ENCODE measurements at places on chromosomes 2 and 18. TPM values are rescaled to one million over a fixed set of nuclear protein-coding genes. Genes with fewer than 3 reads are reported as not detected.
A peak's percentile ranks its signal among the peaks of the same experiment; 100 is the strongest.

GAREM2 gene
- 4.9 TPM for total RNA-seq

ABCG8 gene
- total RNA-seq = not detected

NEU2 gene
- total RNA-seq = not detected

SANBR gene
- 7.0 TPM for total RNA-seq

ARL4C gene
- 214 TPM for total RNA-seq

- H3K36me3 ChIP-seq = peaks cover 1% of the 10 kb centered on the region
- no peak for DNase-seq
- H3K27ac ChIP-seq = peak overlapping the region; percentile 73
Measured at GRCh38 chr2:68719912-68720311, 14.7 kb upstream of the ARHGAP25 start.

DNA sequence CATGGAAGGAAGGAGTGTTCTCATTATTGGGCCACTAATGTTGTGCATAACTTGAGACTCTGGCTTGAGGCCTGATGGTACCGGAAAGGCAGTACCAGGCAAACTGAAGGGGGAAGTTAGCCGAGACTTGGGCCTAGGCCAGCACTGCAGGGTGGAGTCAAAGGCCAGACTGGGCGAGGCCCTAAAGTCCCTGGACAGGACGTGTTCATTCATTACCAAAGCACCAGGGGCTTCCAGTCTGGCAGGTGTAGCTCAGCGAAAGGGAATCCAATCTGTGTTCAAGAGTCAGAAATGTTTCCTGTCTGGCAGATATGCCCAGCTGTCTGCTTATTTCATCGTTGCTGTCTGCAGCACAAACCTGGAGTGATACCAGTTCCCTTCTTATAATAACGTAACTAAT, 4.7 kb upstream of the ITSN2 start:
- H3K27me3 ChIP-seq = peaks cover 3% of the 10 kb centered on the region
- DNase-seq = no peak
- H3K36me3 ChIP-seq = no peaks in the 10 kb centered on the region
- H3K27ac ChIP-seq = no peak overlapping the region

DNA sequence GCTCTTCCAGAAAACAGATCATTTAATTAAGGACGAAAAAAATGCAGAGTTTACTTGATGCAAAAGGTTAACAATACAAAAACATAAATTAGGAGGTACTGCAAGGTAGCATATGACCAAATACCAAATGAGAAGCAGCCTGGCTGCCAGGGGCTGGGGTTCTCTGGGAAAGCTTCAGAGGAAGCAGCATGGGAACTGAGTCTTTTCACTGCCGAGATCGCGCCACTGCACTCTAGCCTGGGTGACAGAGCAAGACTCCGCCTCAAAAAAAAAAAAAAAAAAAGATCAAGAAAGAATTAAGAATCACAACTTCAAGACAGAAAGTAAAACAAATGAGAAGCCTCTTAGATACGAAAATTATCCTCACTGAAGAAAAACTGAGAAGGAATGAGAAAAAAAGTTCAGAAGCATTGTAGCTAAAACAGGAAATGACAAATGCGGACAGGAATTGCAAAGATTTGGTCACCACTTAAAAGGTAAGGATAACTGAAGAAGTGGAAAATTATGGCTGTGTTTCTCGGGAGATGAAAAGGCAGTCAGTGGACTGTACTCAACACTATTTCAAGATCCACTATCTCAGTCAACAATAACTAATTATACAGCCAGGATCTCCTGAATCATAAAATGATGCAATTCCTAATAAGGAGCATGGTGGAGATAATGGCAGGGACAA, 4.3 kb downstream of the SEPTIN10 start:
- no peak overlapping the region for H3K27ac ChIP-seq
- H3K27me3 ChIP-seq = peaks cover 62% of the 10 kb centered on the region
- peaks cover 8% of the 10 kb centered on the region for H3K4me1 ChIP-seq
- no peak for DNase-seq
- no peak overlapping the region for H3K4me3 ChIP-seq
- peaks cover 2% of the 10 kb centered on the region for H3K36me3 ChIP-seq

DNA sequence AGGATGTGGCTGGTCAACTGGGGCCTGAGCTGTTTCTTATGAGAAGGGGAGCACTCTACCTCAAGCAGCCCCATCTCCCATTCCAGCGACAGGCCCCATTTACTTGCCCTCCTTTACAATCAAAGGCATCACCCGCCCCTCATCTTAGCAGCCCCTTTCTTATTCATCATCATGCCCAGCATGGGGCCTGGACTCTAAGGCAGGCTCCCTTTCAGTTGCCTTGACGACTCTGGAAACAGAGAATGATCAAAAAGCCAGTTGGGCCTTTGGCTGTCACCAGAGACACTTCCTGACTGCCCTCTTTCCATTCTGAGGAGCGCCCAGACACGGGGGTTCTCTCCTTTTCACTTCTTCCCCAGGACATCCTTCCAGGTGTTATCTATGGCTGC, 11.2 kb downstream of the CELF4 start:
- H3K27me3 ChIP-seq = peaks cover 5% of the 10 kb centered on the region
- H3K4me3 ChIP-seq = no peak overlapping the region
- H3K27ac ChIP-seq = no peak overlapping the region
- no peaks in the 10 kb centered on the region for H3K36me3 ChIP-seq
- H3K4me1 ChIP-seq = no peaks in the 10 kb centered on the region

DNA sequence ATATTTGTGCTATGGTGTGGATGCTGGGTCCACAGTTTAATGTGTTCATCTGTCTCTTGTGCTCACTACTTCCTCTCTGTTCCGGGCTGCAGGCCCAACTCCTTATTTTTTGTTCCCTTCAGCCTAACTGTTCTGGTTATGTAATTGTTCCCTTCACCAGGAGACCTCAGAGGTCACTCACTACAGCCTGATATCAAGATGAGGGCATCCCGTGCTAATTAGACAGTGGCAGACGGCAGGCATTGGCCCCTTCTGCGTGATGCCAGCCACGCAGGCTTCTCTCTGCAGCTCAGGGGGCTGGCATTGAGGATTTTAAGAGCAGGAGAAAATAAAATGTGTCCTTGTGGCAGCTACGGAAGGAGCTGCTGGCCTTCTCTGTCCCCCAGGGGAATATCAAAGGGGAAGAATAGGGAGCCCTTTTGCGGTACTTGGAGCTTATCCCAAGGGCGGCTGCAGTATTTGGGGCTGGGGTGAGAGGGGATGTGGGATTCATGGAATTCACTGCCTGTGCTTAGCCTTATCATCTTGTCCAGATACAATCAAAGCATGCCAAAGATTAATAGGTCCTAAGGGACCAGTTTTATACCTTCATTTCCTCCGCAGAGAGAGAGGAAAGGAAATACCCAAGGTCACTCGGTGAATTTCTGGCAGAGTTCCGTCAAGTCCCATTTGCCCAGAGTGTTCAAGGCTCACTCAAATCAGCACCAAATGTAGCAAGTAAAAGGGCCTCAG, 53.3 kb upstream of the TRIB2 start:
- H3K27me3 ChIP-seq = peaks cover 2% of the 10 kb centered on the region
- H3K4me3 ChIP-seq = no peak overlapping the region
- peaks cover 8% of the 10 kb centered on the region for H3K36me3 ChIP-seq
- H3K27ac ChIP-seq = no peak overlapping the region
- H3K4me1 ChIP-seq = no peaks in the 10 kb centered on the region

DNA sequence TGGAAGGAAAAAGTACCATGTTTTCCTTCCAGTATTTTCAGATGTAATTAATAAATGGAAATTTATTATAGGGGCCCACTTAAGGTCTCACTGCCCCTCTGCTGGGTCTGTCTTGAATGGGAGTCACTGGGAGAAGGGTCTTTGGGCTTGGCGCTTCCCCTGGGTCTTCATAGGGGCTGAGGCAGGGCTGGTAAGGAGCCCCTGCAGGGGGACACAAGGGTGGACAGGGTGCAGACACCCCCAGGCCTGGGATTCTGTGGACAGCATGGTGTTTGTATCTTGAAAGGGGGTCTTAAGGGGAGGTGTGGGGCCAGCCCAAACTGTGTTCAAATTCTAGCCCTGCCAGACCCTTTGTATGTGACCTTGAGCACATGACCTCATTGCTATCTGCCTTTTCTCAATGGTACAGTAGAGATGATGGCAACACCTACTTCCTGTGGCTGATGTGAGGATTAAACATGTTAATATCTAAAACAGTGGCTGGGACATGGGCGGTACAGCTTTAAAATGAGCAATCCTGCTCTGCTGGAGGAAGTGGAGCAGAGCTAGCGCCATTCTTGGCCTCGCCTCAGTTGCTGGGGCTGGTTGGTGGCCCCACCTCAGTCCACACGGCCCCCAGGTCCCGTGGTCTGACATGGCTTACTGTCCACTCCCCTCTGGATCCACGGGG, 71.6 kb downstream of the GNAL start:
- no peak for DNase-seq
- H3K27me3 ChIP-seq = peaks cover 3% of the 10 kb centered on the region
- H3K4me1 ChIP-seq = no peaks in the 10 kb centered on the region
- H3K4me3 ChIP-seq = no peak overlapping the region
- H3K27ac ChIP-seq = no peak overlapping the region
- H3K36me3 ChIP-seq = no peaks in the 10 kb centered on the region

GRCh38 chr18:48065601-48065995, 135.1 kb upstream of the SMAD2 start:
- no peak overlapping the region for H3K4me3 ChIP-seq
- no peaks in the 10 kb centered on the region for H3K4me1 ChIP-seq
- H3K27me3 ChIP-seq = peaks cover 7% of the 10 kb centered on the region

DNA sequence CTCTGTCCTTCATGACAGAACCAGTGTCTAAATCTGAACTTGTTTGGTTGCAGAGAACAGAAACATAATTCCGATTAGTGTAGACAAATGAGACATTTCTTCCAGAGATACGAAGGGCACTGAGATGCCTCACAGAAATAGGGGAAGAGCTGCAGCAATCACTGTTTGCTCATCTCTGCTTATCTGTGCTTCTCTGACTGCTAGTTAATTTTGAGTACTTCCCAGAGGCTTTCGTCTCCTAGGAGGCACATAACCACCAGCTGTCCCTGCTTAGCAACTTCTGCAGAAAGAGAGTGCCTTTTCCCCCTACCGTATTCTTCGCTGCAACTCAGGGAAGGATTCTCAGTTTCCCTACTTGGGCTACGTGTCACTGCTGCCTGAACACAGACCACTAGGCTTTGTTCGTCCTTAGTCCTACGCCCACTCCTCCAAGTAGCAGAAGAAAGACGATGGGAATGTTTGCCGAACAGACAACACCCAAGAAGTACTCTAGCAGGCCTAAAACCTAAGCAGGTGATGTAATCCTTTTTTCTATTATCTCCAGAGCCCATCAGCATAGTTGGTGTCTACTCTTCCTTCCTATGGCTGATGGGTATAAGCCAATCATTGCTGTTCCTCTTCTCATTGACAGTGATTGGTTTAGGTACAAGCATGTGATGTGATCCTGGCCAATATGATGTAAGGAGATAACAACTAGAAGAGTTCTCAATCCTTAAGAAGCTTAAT, 63.6 kb downstream of the TNP1 start:
- no peak overlapping the region for H3K27ac ChIP-seq
- H3K27me3 ChIP-seq = peaks cover 6% of the 10 kb centered on the region
- DNase-seq = no peak
- H3K36me3 ChIP-seq = no peaks in the 10 kb centered on the region

DNA sequence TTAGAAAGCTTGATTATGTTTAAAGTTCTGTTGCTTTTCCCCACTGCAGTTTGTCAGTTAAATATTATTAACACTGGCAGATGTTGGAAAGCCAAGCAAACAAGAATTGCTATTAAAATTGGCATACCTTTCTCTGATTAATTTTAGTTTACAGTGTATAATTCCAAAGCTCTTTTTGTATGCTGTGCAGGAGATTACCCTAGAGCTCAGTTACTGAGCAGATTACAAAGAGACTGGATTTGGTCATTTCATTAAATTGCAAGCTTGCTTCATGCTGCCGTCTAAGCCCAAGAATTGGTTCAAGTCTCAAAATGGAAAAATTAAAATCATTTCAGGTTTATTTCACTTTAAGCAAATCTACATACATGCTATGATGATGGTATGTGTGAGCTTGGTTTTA, 2.3 kb downstream of the ASAP2 start:
- H3K27ac ChIP-seq = no peak overlapping the region
- no peaks in the 10 kb centered on the region for H3K36me3 ChIP-seq
- H3K4me1 ChIP-seq = peaks cover 2% of the 10 kb centered on the region
- no peak for DNase-seq
- no peak overlapping the region for H3K4me3 ChIP-seq

DNA sequence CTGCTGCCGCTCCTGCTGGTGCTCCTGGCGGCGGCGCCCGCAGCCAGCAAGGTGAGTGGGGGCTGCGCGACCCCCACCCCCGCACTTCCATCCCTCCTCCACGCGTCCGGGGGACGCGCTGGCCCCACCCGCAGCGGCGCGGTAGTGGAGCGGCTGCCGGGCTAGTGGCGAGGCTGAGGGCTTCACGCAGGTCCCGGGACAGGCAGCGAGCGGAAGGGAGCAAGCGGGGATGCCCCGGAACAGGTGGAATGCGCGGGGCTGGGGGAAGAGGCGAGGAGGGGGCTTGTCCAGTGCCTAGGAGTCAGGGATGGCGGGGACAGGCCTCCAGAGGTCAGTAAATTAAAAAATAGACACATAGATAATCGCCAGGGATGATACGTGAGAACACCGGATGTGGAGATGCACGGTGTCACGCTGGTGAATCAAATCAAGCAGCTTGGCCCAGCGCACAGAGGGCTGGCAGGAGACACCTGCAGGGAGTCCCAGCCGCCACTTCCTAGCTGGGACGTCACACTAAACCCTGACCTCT, 403 bp downstream of the COL4A3 start:
- no peaks in the 10 kb centered on the region for H3K36me3 ChIP-seq
- no peak overlapping the region for H3K27ac ChIP-seq
- peaks cover 2% of the 10 kb centered on the region for H3K4me1 ChIP-seq
- DNase-seq = peak; percentile 47
- H3K27me3 ChIP-seq = peaks cover 49% of the 10 kb centered on the region

- no peaks in the 10 kb centered on the region for H3K27me3 ChIP-seq
- H3K27ac ChIP-seq = no peak overlapping the region
- H3K4me1 ChIP-seq = peaks cover 21% of the 10 kb centered on the region
- no peak overlapping the region for H3K4me3 ChIP-seq
Measured at GRCh38 chr2:189291460-189291859, 111.9 kb upstream of the COL5A2 start.

- no peak overlapping the region for H3K4me3 ChIP-seq
- no peaks in the 10 kb centered on the region for H3K4me1 ChIP-seq
- H3K36me3 ChIP-seq = no peaks in the 10 kb centered on the region
- H3K27me3 ChIP-seq = no peaks in the 10 kb centered on the region
- no peak for DNase-seq
Measured at GRCh38 chr18:27707201-27707600, 469.7 kb downstream of the CDH2 start.

- no peaks in the 10 kb centered on the region for H3K4me1 ChIP-seq
- H3K36me3 ChIP-seq = no peaks in the 10 kb centered on the region
- H3K27me3 ChIP-seq = peaks cover 4% of the 10 kb centered on the region
- H3K4me3 ChIP-seq = no peak overlapping the region
Measured at GRCh38 chr2:165434865-165435496, 34.5 kb upstream of the CSRNP3 start.

- H3K36me3 ChIP-seq = no peaks in the 10 kb centered on the region
- DNase-seq = no peak
- no peak overlapping the region for H3K4me3 ChIP-seq
- H3K27ac ChIP-seq = no peak overlapping the region
- peaks cover 7% of the 10 kb centered on the region for H3K27me3 ChIP-seq
Measured at GRCh38 chr2:174753038-174753633, 11.1 kb downstream of the CHRNA1 start.
